ENCODE measurements at places on chromosomes 2 and 18. TPM values are rescaled to one million over a fixed set of nuclear protein-coding genes. Genes with fewer than 3 reads are reported as not detected.

DNA sequence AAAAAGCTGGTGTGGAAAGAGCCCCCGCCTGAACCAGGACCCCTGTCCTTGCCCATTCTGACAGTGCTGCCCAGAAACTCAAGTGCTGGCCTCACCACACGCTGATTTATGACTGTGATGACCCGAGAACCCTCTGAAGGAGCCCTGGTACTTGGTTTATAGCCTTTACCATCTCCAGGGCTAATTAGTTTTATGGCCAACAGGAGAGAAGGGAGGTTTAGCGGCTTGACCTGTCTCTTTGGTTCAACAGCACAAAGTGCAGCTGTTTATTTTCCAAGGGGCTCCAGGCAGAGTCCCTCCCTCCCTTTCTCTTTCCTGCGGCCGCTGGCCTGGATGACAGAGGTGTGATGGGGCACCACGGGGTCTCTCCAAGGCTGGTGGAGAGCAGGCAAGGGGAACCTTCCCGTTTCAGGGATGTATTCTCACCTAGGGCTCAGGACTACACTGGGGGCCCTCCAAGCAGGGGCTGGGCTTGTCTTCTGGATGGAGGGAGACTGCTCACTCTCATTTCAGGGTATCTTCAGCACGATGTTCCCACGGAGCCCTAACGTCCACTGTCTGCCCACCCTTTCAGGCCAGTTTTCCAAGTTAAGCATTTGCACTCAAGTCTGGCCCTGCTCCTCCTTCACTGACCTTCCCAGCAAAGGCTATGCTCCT is 174.2 kb upstream of the GLI2 start:
- DNase-seq, result no peak
- peaks cover 4% of the 10 kb centered on the region for H3K27me3 ChIP-seq
- H3K4me1 ChIP-seq, result no peaks in the 10 kb centered on the region
- H3K36me3 ChIP-seq, result no peaks in the 10 kb centered on the region
- H3K4me3 ChIP-seq, result no peak overlapping the region
- no peak overlapping the region for H3K27ac ChIP-seq

GRCh38 chr2:9099341-9099751 is 95.9 kb upstream of the MBOAT2 start:
- H3K27ac ChIP-seq, result no peak overlapping the region
- H3K36me3 ChIP-seq, result no peaks in the 10 kb centered on the region
- H3K4me1 ChIP-seq, result peaks cover 24% of the 10 kb centered on the region
- H3K27me3 ChIP-seq, result no peaks in the 10 kb centered on the region
- no peak overlapping the region for H3K4me3 ChIP-seq
- DNase-seq, result no peak

Gene CHST9
- polyA plus RNA-seq, result 3.2 TPM

Gene SLC4A3
- 8.2 TPM for polyA plus RNA-seq

DNA sequence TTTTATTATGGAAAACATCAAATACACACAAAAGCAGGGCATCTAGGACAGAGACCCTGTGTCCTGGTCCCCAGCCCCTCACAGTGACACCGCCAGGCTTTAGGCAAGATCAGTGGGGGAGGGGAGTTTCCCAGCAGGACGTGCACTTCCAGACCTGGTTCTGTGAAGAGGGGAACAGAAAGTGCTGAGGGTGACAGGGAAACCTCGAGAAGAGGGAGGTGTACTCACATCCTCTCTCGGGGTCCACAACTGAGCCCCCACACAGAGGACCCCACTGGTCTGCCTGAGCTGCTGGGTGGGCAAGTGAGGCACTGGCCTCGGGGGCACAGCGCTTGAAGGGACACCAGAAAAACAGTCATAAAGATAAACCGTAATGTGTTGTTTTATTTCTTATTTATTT is 4.4 kb upstream of the GPR35 start:
- H3K27me3 ChIP-seq, result no peaks in the 10 kb centered on the region
- H3K4me3 ChIP-seq, result no peak overlapping the region
- H3K36me3 ChIP-seq, result no peaks in the 10 kb centered on the region

Gene HOXD9
- not detected for polyA plus RNA-seq

GRCh38 chr2:98348066-98348561 is 1.9 kb downstream of the CNGA3 start:
- DNase-seq, result peak; percentile 63
- peak overlapping the region; percentile 34 for H3K4me3 ChIP-seq
- peaks cover 61% of the 10 kb centered on the region for H3K27me3 ChIP-seq
- H3K27ac ChIP-seq, result no peak overlapping the region
- peaks cover 8% of the 10 kb centered on the region for H3K4me1 ChIP-seq

DNA sequence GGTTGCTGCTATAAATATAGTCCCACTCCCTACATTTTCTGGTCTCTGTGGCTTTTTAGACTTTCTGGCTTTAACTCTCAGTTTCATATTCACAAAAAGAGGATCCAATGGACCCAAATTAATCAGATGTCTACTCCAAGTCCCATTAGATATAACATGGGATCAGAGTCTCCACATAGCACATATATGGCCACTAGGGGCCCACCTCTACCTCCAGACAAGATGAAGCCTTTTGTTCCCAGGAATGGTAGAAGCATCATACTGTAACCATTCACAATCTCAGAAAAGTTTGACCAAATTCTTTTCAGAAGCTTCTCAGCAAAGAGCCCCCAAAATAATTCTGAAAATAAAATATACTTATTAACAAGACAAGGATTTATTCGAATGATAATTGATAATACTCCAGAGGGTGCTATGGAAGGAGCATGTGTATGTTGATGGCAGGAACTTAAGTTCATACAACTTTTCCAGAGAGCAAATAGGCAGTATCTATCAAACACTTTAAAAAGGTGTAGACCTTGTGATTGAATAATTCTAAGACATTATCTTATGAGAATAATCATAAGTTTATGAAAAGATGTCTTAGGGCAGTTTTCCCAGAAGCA is 382.3 kb upstream of the CRIM1 start:
- H3K4me1 ChIP-seq, result no peaks in the 10 kb centered on the region
- H3K27ac ChIP-seq, result no peak overlapping the region
- no peak overlapping the region for H3K4me3 ChIP-seq
- H3K27me3 ChIP-seq, result no peaks in the 10 kb centered on the region

Gene EVA1A
- 2.4 TPM for polyA plus RNA-seq

Gene REG1B
- polyA plus RNA-seq, result not detected

DNA sequence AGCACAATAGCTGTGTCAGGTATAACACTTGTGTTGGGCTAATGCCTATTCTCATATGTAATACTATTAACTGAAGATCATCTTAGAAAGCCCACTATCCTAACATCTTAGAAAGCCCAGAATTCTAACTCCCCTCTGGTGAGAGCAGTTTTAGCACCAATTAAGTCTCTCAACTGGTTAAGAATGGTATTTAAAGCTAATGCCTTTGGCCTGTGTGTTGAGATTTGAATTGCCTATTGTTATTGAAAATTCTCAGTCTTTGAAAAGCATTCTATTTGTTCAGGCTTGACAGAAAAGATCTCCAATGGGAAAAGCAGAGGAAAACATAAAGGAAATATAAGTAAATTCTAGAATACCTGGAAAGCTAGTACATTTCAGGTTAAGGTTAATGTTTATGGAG is 352.5 kb downstream of the ARHGAP15 start:
- peaks cover 8% of the 10 kb centered on the region for H3K4me1 ChIP-seq
- H3K27me3 ChIP-seq, result no peaks in the 10 kb centered on the region
- no peak overlapping the region for H3K4me3 ChIP-seq
- DNase-seq, result peak; percentile 21
- H3K36me3 ChIP-seq, result no peaks in the 10 kb centered on the region
- H3K27ac ChIP-seq, result no peak overlapping the region

- no peaks in the 10 kb centered on the region for H3K36me3 ChIP-seq
- no peaks in the 10 kb centered on the region for H3K4me1 ChIP-seq
- no peak for DNase-seq
- no peaks in the 10 kb centered on the region for H3K27me3 ChIP-seq
Observed at GRCh38 chr18:80181642-80182461, 65.5 kb downstream of the PARD6G start.

DNA sequence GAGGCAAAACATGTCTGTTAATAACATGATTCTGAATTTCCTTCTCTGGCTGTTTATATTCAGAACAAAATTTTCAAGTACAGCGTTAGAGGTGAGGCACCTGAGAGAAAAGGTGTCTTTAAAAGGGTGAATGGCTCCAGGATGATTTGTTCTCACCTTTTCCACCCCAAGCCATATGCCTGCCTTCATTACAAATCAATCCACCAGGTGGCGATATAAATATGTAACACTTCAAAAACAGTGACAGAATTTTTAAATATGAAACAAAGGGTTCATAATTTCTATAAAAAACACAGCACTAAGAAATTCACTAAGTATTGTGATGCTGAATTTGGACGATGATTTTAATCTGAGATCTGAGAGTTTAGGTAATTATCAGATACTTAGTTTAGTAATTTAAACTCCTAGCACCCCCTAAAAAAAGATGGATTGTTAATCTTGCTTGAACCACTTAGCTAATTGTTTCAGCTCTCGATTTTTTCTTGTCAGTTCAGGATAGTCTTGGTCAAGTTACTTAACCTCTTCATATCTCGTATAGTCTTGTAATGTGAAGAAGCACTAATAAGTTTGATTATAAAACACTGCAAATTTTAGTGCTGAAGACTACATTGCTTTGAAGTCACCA is 528.8 kb downstream of the CPS1 start:
- no peak for DNase-seq
- H3K27ac ChIP-seq, result no peak overlapping the region
- no peak overlapping the region for H3K4me3 ChIP-seq
- H3K4me1 ChIP-seq, result no peaks in the 10 kb centered on the region
- H3K27me3 ChIP-seq, result no peaks in the 10 kb centered on the region

GRCh38 chr2:156457523-156458517 is 21.6 kb downstream of the GPD2 start:
- no peak overlapping the region for H3K4me3 ChIP-seq
- H3K4me1 ChIP-seq, result no peaks in the 10 kb centered on the region
- no peak overlapping the region for H3K27ac ChIP-seq
- H3K27me3 ChIP-seq, result no peaks in the 10 kb centered on the region
- H3K36me3 ChIP-seq, result no peaks in the 10 kb centered on the region

Gene ALPI
- not detected for polyA plus RNA-seq

DNA sequence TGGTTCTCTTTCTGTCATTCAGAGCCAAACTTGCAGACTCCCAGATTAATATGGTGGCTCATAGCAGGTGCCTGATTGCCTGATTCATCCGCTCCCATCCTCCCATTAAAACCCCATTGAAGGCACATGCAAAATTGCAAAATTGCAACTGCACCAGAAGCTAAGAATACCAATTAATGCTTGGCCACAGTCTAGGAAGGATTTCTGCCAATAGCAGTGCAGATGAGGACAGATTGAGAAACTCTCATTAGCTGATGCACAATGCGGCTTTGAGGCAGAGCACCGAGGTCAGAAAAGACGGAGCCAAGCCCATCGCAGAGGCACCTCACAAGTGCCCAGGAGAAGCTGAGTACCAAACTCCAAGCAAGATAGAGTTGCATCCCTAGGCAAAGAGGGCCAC is 172.8 kb downstream of the ARL4C start:
- H3K36me3 ChIP-seq, result no peaks in the 10 kb centered on the region
- DNase-seq, result no peak
- H3K4me3 ChIP-seq, result no peak overlapping the region
- H3K4me1 ChIP-seq, result peaks cover 2% of the 10 kb centered on the region
- H3K27me3 ChIP-seq, result no peaks in the 10 kb centered on the region

DNA sequence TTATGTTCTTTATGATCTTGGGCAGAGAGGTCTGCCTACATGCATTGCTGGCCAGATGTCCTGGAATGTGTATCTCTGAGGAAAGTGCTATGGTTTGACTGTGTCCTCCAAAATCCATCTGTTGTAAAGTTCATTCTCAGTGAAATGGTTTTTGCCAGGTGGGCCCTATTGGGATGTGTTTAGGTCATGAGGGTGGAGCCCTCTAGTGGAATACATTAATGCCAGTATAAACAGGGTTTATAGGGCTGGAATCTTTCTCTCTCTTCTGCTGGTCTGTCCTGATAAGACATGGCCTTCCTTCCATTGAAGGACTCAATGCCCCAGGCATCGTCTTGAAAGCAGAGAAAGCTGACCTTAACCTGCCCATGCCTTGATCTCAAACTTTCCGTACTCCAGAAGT is 258.5 kb downstream of the RPIA start:
- no peak overlapping the region for H3K27ac ChIP-seq
- no peak for DNase-seq
- no peak overlapping the region for H3K4me3 ChIP-seq
- H3K27me3 ChIP-seq, result no peaks in the 10 kb centered on the region

- no peaks in the 10 kb centered on the region for H3K36me3 ChIP-seq
- no peaks in the 10 kb centered on the region for H3K27me3 ChIP-seq
- no peak for DNase-seq
- H3K4me3 ChIP-seq, result no peak overlapping the region
Observed at GRCh38 chr2:45736757-45737704, 85.6 kb downstream of the PRKCE start.

DNA sequence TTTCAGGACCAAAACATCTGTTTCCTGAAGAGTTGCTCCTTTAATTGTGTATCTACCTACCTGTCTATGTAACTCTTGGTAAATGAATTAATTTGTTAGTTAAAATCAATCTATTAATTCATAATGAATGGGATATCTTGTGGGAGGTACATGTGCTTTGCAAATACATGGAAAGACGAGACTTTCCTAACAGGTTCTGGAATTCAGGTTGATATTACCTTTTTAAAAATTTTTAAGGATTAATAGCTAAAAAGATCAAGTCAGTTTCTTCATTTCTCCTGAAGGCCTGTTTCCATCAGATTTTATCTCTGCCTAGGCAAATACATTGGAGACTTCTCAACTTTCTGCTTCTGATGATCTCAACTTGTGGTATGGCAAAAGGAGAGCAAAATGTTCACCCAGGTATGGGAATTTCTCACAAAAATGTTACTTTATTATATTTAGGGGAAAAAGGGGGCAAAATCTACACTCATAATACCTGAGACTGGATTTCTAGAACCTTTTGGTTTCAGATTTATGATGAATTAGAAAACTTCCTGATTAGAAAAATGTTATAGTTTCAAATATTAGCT is 7.4 kb downstream of the TFPI start:
- no peak overlapping the region for H3K27ac ChIP-seq
- no peaks in the 10 kb centered on the region for H3K36me3 ChIP-seq
- DNase-seq, result no peak

GRCh38 chr2:4909346-4910009 is 782.7 kb upstream of the SOX11 start:
- no peaks in the 10 kb centered on the region for H3K4me1 ChIP-seq
- H3K27ac ChIP-seq, result no peak overlapping the region
- DNase-seq, result no peak
- H3K36me3 ChIP-seq, result no peaks in the 10 kb centered on the region

GRCh38 chr2:164933671-164934189 is 21.6 kb downstream of the SLC38A11 start:
- DNase-seq, result no peak
- no peak overlapping the region for H3K4me3 ChIP-seq
- H3K27ac ChIP-seq, result no peak overlapping the region
- H3K27me3 ChIP-seq, result no peaks in the 10 kb centered on the region

Gene MAL
- not detected for polyA plus RNA-seq

- no peak overlapping the region for H3K27ac ChIP-seq
- H3K27me3 ChIP-seq, result no peaks in the 10 kb centered on the region
- H3K36me3 ChIP-seq, result no peaks in the 10 kb centered on the region
- no peak for DNase-seq
Observed at GRCh38 chr2:105324732-105325131, 4.8 kb downstream of the TGFBRAP1 start.

All from H1 (cell line).